Astrocyte of the spinal cord (primary cell): ENCODE measurements at places on chromosomes 3 and 15.
A peak's percentile ranks its signal among the peaks of the same experiment; 100 is the strongest.

DNA sequence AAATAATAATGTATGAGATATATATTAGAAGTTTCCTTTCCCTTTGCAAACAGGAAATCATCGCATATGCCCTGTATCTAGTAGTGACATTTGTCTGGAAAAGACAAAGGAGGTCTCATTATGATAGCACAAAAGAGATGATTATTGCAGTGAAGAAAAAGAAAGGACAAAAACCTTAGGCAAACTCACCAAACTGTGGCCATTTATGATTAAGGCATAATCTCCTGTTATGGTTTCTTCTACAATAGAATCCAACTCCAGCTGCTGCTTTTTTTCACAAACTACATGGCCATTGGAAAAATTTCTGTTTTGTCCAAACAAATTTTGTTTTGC, 218.2 kb downstream of the ATP8B4 start:
- no peak for DNase-seq

DNA sequence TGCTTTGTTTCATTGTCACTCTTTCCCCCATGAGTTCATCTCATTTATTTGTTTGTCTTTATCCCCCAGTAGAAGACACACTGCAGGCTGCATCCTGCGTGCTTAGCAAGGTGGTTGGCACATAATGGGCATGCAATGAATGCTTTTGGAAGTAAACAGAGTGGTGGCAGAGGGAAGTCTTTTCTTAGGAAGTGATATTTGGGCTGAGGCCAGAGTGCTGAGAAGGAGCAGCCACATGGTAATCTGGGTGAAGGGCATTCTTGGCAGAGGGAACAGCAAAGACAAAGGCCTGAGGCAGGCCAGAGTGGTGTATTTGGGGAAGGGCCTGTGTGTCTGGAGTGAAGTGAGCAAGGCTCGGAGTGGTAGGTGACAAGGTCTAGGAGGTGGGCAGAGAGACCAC, 17.7 kb upstream of the ADAMTS7 start:
- DNase-seq: no peak

DNA sequence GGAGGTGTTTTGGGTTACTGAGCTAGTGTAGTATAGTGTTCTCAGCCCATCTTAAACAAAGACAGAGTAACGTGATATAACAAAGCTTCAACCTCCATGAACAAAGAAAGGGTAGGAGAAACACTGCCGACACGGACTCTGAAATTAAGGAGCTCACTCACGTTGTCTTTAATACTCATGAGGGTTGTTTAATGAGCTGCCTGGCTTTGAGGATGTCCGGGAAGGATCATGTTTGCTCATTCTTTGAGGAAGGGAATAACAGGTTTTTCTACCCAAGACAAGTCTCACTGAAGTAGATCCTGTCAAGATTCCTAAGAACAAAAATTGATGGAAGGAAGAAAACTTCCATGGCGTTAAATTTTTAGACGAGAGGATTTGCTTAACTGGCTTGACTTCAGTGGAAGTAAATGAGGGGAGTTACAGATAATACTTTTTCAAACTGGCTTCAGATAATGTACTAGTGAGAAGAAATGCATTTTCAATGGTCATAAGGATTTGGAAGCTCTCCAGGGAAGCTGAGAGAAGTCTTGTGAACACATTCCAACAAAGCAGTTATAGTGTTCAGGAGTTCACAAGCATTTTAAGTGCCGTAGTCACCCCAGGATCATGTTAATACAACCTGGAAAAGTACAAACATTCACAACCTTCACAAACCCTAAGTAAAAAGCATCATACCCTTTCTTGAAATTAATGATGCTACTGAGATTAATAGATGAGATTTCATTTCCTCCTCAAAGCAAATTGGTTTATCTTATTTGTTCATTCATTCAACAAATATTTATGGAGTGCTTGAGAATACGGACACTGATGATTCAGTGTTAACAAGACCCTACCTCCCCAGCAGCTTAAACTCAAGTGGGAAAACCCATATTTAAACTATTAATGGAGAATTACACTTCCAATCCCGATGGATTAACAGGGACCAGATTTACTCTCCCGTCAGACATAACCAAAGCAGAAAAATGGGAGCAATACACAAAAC, 101.5 kb downstream of the SHQ1 start:
- DNase-seq: peak; percentile 50

DNA sequence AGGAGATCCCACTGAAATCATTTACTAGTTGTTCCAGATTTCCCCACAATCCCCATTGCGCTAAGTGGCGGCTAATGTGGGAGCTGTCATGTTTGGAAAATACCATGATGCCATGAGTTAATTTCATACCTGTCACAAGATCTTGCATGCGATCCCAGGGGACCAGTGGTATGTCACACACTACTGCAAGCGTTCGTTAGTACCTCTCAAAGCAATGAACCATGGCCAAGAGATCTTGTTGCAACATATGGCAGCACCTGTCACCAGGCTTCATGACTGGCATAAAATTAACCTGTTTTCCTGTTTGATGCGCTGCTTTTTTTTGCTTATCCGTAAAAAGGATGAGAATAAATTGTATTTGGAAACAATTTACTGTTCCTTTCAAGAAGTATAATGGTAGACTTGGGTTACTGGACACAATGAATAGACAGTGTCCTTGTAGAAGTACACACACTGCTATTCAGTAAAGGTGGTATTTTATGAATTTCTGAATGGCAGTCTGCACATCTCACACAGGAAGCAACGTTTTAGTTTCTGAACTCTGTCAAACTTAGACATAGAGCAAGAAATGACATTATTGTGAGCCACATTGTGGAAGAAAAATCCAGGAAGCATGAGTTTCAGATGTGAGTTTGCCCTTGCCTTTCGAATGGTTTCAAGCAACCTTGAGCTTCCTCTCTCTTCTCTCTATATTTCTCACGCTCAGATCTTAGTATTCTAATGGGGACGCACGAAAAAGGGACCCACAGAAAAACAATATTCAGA, 81.9 kb downstream of the CHL1 start:
- DNase-seq: no peak

DNA sequence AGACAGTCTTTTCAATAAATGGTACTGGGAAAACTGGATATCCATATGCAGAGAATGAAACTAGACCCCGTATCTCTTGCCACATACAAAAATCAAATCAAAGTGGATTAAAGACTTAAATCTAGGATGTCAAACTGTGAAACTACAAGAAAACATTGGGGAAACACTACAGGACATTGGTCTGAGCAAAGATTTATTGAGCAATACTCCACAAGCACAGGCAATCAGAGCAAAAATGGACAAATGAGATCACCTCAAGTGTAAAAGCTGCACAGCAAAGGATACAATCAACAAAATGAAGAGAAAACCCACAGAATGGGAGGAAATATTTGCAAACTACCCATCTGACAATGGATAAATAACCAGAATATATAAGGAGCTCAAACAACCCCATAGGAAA, 38.4 kb upstream of the MBNL1 start:
- DNase-seq: no peak

DNA sequence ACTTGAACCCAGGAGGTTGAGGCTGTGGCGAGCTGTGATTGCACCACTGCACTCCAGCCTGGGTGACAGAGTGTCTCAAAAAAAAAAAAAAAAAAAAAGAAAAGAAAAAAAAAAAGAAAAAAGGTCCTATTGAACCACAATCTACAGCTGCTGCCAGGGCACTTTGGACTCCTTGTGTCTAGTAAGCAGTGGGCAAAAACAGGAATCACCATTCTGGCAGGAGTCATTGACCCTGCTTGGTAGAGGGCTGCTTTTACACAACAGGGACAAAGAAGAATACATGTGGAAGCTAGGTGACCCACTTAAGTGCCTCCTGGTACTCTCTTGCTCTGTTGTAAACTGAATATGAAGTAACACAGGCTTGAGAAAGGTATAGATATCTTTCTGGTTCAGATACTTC, 14.6 kb upstream of the PCCB start:
- no peak for DNase-seq

DNA sequence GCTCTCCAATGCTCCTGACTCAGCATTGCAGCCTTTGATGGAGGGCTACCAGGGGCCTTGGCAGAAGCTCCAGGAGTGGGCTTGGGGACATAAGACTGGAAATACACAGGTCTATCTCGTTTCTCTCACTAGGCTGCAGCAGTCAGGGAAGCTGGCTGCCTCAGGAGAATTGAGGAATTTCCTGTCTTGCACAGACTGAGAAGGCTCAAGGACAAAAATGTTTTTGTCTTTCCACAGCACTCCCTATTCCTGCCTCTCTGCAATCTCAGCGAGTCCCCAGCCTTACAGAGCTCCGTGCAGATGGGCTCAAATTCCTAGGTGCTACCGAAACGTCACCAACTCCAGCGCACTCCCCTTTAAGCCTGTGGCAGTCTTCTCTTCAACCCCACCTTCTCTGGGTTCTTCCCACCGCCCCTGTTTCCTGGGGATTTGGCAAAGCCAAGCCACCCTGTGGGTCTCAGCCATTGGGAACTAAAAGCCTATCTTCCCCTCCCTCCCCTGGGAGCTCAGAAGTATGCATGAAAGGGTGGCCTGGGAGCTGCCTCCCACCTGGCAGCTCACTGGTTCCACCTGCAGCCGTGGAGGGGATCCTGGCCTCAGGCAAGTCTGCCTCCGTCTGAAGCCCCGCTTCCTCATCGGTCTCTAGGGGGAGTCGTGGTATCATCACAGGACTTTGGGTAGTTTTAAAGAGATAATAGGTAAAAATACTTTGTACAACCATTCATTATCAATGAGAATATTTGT, 322.6 kb upstream of the FRG2C start:
- DNase-seq: no peak

DNA sequence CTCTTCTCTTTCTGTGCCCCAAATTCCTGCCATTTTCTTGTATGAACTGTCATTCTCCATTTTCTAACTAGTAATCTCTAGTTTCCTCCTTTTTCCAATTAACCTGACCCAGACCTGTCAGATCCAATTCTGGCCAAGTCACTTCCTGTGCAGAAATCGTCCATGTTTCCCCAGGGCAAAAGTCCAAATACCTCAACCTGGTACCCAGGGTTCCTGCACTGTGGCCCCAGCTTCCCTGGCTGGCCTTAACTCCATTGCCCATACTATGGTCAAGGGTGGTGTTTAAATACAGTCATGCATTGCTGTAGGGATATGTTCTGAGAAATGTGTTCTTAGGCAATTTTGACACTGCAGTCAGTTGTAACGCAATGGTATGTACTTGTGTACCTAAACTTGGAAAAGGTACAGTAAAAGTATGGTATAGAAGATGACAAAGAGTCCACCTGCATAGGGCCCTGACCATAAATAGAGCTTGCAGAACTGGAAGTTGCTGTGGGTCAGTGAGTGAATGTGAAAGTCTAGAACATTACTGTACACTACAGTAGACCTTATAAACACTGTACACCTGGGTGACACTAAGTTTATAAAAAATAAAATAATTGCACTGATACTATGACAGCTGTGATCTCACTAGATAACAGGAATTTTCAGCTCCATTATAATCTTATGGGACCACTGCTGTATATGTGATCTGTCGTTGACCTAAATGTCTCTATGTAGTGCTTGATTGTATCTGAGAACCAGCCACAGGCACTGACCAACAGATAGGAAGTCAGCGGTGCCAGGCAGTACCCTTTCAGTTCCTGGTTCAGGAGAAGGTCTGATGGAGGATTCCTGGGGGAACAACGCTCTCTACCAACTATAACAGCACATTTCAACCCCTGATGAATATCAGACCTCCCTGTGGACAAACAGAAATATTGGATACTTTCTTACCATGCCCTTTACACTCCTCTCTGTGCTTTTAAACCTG, 336.1 kb upstream of the PROK2 start:
- no peak for DNase-seq

DNA sequence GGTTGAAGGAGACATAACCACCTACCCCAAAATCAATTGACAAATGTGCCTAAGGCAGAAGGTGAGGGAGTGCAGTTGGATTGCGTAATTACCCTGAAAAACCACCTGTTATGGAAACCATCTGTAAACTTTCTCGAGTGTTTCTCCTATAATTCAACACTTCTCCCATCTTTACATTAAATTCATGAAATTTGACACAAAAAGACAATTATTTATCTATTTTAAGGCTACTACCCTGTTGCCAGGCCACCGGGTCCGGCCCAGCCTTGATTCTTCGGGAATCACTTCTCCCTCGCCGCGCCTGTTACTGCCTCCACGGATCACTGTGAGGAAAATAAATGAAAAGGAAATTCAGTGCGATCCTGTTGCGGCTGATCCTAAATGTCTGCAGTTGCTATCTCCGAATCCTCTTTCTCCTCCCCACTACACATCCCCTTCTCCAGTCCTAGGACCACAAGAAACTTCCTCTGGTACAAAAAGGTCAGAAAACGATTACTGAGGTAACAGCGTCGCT, 646 bp downstream of the IQCB1 start:
- DNase-seq: no peak

- peak; percentile 45 for DNase-seq
Observed at GRCh38 chr3:111326144-111326995, 215.6 kb upstream of the CD96 start.

GRCh38 chr15:22989576-22990477, 9.7 kb upstream of the CYFIP1 start:
- no peak for DNase-seq

GRCh38 chr3:108183181-108183580, 39.0 kb downstream of the IFT57 start:
- no peak for DNase-seq

- DNase-seq: no peak
Observed at GRCh38 chr15:60886680-60887079, 342.4 kb downstream of the RORA start.

GRCh38 chr3:15040844-15041243, 24.3 kb downstream of the MRPS25 start:
- DNase-seq: no peak

DNA sequence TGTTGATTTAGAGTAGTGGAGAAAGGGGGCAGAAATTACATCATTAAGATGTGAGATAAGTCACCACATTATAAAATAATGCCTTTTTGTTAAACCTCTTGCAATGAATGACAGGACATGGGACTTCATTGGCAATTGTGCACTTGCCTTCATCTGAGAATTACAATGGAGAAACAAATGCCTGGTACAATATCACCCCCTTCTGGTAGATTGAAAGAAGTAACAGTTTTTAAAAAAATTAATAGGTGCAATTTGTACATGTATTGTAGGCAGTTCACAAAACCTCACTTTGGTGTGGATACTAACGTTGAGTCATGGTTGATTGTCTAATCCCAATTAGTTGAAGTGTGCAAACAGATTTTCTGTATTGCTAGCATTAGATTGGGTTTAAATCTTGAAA, 4.6 kb upstream of the P2RY14 start:
- DNase-seq: peak; percentile 67

DNA sequence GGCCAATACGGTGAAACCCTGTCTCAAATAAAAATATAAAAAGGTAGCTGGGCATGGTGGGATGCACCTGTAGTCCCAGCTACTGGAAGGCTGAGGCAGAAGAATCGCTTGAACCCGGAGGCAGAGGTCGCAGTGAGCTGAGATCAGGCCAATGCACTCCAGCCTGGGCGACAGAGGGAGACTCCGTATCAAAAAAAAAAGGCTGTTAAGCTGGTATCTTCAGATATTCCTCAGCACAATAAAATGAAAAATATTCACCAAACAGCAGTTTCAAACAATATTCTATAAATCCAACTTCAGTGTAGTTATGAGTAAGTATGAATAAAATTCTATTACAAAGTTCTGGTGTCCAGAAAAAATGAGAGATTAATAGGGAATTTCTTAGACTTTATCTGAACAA, 14.2 kb downstream of the DENND4A start:
- no peak for DNase-seq

- DNase-seq: no peak
Observed at GRCh38 chr3:81580355-81580754, 181.1 kb downstream of the GBE1 start.
